Tibial nerve (tissue), 4 donors: ENCODE measurements at places on chromosomes 3 and 15.

- no peak for DNase-seq
Measured at GRCh38 chr15:40846841-40847222, 3.0 kb downstream of the SPINT1 start.

- no peak for DNase-seq
Measured at GRCh38 chr3:111764645-111765091, 94.4 kb upstream of the PHLDB2 start.

DNA sequence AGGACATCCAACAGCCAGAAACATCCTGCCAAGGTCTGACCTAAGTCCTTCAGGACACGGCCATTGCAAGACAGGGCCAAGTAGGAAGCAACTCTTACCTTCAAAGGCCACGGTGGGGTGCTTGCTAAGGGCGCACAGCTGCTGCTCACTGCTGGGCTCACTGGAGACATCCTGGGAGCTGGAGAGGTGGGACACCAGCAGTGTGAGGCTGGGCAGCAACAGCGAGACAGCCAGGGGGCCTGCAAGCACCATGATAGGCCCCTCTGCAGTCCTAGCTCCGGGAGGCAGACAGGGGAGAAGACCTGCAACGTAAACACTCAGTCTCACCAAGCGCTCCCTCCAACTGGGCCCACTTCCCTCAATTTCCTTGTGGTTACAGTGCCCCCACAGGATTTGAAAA lies 79.2 kb downstream of the SEMA5B start:
- no peak for DNase-seq

- DNase-seq: no peak
Measured at GRCh38 chr15:37130356-37130755, 30.0 kb upstream of the MEIS2 start.

DNA sequence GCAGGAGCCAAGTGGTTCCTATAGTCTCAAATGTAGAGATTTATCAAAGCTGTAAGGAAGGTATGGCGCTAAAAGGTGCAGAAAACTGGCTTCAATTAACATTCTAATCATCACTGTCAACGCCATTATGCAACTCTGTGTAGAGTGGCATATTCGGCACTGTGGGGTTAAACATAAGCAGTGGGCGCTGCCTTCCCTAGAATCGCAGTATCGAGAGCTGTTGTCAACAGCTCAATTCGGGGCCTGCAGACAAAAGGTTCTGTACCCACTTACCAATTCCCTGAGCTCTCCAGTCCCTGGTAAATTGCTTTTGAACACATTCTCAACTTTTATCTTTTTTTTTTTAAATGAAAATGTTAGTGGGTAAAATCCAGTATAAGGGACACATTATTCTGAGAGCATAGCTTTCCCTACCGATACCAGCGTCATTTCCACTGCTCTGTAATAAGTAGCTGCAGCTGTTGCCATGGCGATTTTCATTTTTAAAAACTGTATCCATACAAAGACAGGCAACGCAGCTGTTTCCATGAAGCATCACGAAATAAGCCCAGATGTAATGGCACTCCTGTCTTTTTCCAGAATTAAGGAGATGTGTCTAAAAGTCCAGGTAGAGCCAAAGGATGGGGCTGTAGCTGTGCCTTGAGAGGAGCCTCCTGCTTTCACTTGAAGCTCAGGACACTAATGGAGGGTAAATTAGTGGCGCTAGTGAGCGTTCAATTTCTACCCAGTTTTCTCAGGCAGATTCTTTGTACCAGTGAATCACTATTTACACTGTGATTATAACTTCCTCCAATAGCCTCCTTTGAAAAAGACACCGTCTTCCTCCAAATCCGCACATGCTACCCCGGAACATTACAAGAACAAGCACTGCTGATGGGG lies 250.3 kb downstream of the SLC9A9 start:
- DNase-seq: no peak
